T-helper 17 cell (primary cell): ENCODE measurements at places on chromosomes 4 and X.

DNA sequence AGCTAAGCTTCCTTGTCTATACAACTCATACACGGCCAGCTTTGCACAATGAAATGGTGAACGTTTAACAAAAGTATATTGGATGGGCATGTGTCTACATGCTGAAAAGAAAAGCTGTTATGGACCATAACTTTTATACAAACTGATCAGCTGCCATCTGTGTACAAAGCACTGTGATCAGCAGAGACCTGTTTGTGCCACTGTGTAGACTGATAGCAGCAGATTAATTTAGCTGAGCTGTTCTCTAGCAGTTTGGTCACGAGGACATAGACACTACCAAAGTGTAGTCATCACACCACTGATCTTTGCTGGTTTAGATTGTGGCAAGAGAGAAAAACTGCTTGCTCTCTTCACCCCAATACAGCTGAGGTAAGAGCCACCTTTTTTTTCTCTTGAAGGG, 124.5 kb downstream of the RAPGEF2 start:
- H3K4me1 ChIP-seq: peaks cover 15% of the 10 kb centered on the region
- H3K4me3 ChIP-seq: no peak overlapping the region
- no peaks in the 10 kb centered on the region for H3K36me3 ChIP-seq
- DNase-seq: no peak

DNA sequence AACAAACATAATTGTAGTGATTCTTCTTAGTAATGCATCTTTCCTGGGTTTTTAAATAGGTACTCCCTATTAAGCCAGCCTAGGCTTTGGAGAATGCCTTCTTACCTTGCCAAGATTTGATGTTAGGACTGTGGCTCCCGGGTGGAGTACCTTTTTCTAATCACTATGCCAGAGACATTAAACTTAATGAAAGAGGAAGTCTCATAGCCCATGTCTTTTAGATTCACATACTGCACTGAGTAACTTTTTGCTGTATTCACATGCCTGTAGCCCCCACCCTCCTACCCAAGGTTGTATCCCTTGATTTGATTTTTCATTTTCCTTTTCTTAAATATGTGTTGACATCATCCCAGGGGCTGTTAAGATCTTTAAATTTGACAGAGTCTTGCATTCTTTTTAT, 104.2 kb upstream of the TLR2 start:
- no peak overlapping the region for H3K4me3 ChIP-seq
- peaks cover 5% of the 10 kb centered on the region for H3K36me3 ChIP-seq
- no peaks in the 10 kb centered on the region for H3K27me3 ChIP-seq
- peaks cover 24% of the 10 kb centered on the region for H3K4me1 ChIP-seq

DNA sequence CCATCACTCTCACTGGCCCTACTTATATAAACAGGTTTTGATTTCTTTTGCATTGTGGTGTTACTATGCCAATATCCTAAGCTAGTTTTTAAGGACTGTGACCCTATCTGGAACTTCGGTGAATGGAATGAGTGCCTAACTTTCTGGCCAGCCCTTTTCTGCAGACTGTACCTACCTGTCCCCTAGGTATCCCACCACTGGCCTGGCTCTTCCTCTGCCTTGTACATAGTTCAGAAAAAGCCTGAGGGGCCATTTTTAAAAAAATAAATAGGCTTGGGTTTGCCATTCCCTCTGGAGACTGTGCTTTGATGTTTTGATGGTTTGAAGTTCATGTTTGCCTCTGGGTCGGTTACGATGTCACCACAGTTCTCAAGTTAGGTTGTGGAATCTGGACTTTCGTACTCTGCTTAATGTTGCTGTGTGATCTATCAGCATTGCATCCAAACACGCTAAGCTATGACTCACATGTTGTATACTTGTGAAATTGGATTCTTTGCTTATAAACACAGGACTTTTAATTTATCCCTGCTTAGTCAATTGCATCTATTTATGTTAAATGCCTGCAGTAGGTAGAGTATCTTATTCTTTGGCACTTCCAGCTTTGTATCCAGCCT, 182.0 kb downstream of the ANKRD50 start:
- no peaks in the 10 kb centered on the region for H3K27me3 ChIP-seq
- DNase-seq: no peak
- no peaks in the 10 kb centered on the region for H3K36me3 ChIP-seq

- no peak for DNase-seq
- no peaks in the 10 kb centered on the region for H3K36me3 ChIP-seq
- no peaks in the 10 kb centered on the region for H3K4me1 ChIP-seq
- H3K4me3 ChIP-seq: no peak overlapping the region
Observed at GRCh38 chr4:165027762-165028402, 3.9 kb upstream of the TRIM60 start.

GRCh38 chrX:38970845-38971244, 169.6 kb downstream of the MID1IP1 start:
- no peak overlapping the region for H3K27ac ChIP-seq
- H3K4me1 ChIP-seq: no peaks in the 10 kb centered on the region
- H3K36me3 ChIP-seq: no peaks in the 10 kb centered on the region
- H3K4me3 ChIP-seq: no peak overlapping the region
- no peak for DNase-seq

DNA sequence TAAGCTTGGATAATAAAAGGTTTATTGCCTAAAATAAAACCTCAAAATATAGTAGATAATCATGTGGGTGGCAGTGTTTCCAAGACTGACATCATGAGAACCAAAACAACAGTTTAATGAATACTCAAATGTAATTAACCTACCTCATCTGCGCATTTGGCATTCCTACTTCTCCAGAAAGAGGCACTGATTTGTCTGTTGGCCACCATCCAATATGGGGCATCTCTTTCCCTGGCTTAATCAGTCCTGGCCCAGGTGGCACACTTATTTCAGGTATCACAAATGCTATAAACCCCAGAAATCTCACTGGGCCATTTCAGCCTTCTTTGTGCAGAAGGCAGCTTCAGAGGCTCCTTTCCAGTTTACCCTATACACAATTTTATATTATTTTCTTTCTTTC, 192.2 kb downstream of the COMMD8 start:
- no peaks in the 10 kb centered on the region for H3K4me1 ChIP-seq
- no peak overlapping the region for H3K4me3 ChIP-seq
- no peak overlapping the region for H3K27ac ChIP-seq
- no peaks in the 10 kb centered on the region for H3K36me3 ChIP-seq
- no peak for DNase-seq
